SK-N-SH treated with all-trans-retinoic acid at 6 μM for 48 hours (cell line): ENCODE measurements at places on chromosomes 4 and X.

DNA sequence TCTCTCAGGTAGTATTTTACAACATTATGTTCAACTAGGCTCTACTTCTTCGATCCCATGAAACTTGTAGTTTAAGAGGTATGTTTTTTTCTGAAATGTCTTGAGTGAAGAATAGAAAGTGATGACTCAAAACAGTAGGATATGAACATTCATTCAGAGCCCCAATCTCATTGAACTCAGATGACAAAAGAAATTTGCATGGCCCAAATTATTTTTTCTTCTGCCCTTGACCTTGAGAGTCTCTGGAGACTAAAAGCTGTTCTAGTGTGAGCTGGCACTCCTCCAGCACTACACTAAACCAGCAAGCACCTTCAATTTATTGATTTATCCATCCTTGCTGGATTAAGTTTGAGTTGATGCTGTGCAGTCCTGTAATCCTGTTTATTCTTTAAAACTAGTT is 4.0 kb downstream of the DCLK2 start:
- ATAC-seq, result no peak

DNA sequence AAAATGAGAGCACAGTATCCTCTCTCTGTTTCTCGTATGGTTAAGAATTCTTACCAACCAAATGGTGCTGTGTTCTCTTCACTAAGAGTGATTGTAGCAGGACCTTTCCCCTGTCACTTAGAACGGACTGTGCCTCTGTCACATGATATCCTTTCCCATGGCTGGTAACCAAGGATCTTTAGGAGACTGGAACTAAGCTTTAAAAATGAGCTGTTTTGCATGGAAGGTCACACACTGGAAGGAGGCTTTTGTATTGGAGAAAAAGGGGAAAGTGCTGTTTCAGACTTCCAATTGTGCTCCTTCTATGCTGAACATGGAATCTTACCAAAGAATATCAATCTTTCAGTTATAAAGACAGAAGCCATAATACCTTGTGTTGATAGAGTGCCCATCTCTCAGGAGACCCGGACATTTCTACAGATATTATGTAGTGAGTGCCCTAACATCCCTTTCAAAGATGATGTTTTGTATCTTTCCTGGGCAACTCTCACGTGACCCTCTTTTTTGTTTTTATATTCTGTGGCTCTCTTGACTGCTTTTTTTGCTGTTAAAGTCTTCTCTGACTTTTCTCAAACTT is 148.6 kb downstream of the SLC4A4 start:
- ATAC-seq, result no peak

GRCh38 chr4:77617203-77617602 is 11.6 kb downstream of the CXCL13 start:
- ATAC-seq, result no peak

DNA sequence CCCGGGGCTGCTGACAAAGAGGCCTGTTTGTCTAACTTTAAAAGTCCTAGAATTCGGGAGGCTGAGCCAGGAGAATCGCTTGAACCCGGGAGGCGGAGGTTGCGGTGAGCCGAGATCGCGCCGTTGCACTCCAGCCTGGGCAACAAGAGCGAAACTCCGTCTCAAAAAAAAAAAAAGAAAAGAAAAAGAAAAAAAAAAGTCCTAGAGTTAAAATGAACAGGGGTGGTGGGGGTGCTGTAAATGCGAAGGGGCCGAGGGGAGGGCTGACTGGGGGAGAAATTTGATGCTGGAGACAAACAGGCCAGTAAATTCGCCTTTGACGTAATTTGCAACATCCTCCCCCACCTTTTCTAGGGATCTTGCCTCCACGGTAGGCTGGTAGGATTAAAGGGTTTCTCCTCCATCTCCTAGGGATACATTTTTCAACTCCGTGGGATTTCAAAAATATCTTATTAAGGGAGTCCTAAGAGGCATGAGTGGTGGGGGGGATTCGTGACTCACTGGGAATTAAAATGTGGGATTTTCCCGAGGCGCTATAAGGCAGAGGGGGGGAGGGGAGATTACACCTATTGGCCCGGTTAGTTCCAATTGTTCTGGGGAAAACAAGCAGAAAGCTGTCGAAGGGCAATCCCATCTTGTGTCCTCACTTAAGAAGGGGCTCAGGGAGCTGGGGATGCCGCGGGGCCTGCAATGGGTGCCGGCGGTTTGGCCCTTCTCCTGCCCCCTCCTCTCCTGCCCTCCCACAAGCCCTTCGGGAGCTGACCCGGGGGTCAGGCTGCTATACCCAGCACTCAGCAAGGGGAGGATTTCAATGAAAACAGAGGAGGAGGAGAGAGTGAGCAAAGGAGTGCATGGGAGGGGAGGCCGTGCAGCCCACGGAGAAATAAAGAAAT is 3.0 kb upstream of the BCOR start:
- no peak for ATAC-seq

DNA sequence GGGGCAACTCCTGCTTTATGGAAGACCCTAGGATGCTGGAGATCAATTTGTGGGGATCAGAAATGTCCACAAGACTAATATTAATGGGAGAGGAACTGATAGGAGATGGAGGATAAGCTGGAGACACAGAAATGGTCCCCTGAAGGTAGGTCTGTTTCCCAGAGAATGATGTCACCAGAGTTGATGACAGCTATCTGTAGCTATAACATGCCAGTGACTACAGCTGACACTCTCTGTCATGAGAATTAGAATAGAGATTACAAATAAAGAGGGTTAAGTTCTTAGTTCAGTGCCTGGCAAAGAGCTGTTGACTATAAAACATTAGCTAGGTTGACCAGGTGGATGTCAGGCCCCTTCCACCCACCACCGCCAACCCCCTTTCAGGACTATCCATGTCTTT is 9.3 kb downstream of the BST1 start:
- ATAC-seq, result no peak

GRCh38 chr4:128658214-128658631 is 151.3 kb upstream of the JADE1 start:
- ATAC-seq, result peak; percentile 91

DNA sequence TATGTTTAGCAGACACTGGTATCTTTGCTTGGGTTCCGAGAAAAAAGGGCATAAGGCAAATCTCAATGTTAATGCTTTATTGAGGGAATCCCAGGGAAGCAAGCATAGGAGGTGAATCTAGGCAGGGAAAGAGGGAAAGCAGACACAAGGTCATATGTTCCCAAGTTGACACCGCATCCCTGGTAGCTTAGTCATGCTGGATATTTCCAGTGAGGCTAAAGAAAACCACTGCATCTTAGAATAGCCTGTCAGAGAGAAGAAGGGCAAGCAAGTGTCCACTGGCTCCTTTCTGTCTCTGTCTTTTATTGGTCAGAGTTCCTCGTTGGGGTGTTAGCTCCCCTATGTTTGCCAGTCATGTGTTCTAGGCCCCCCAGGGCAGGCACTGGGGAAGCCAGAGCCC is 104.7 kb downstream of the NKX6-1 start:
- ATAC-seq, result no peak

DNA sequence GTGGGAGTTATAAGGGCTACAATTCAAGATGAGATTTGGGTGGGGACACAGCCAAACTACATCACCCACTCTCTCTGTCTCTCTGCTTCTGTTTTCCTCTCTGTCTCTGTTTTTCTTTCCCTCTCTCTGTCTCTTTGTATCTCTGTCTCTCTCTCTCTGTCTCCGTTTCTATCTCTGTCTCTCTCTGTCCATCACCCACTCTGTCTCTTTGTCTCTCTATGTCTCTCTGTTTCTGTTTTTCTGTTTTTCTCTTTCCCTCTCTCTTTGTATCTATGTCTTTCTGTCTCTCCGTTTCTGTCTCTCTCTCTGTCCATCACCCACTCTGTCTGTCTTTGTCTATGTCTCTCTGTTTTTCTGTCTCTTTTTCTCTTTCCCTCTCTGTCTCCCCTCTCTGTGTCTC is 25.3 kb downstream of the IL3RA start:
- no peak; the same call in 2 of the 3 replicates for ATAC-seq

- ATAC-seq, result no peak
Measured at GRCh38 chrX:17596546-17597205, 140.6 kb upstream of the SCML1 start.

- ATAC-seq, result no peak
Measured at GRCh38 chr4:108024878-108025165, 35.1 kb downstream of the HADH start.

DNA sequence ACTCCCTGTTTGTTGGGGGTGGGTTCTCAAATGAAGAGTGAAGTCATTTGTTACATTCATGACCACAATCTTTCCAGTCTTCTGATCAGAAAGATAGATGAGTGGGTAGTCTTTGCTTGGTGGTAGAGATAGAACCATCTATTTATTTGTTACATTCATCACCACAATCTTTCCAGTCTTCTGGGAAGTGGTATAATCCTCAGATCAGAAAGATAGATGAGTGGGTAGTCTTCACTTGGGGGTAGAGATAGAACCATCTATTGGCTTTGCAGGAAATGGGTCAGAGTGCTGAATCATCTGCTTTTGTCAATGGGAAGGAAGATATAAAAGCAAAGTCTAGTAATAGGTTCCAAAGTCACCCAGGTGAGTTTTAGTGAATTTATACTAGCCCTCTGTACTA is 64.2 kb upstream of the EPGN start:
- no peak for ATAC-seq

GRCh38 chrX:10971176-10971575 is 140.0 kb upstream of the HCCS start:
- peak; percentile 43 for ATAC-seq

GRCh38 chrX:120366794-120367193 is 4.9 kb downstream of the ATP1B4 start:
- ATAC-seq, result no peak

- ATAC-seq, result peak; percentile 14; the same call in 1 of the 3 replicates
Measured at GRCh38 chr4:173191623-173192041, 23.0 kb downstream of the GALNT7 start.

- no peak for ATAC-seq
Measured at GRCh38 chrX:35040871-35041270, 98.3 kb downstream of the FAM47B start.

DNA sequence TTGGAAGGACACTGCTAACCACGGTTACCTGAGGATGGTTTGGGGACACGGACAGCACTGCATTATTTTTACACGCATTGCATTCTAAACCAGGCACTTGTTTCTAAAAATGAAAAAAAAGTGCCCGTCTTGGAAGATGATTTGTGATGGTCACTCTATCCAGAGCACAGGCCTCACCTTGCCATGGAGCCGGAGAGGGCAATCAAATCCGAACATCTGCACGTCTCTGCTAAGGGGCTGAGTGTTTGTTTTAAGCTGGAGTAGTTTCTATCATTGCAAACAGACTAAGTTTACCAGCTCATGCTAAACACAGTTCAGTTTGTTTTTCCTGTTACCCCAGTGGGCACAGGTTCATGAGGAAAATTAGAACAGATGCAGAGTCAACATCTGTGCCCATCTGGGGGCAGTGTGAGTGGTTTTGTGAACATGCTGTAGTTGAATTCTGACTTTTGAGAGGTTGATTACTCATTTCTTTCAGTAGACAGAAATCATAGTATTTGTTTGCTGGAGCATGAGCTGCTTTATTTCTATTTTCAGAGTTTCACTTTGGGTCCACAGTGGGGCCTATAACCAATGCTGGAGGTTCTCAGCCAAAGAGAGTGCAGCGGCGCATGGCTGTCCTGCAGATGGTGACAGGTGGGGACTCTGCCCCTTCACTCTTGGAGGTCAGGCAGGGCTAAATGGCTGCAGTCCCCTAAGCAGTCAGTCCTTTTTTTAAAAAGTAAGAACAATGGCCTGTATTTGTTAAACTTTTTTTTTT is 65.4 kb upstream of the ENPP6 start:
- no peak for ATAC-seq

- no peak for ATAC-seq
Measured at GRCh38 chrX:26581091-26581490, 365.1 kb downstream of the MAGEB5 start.

DNA sequence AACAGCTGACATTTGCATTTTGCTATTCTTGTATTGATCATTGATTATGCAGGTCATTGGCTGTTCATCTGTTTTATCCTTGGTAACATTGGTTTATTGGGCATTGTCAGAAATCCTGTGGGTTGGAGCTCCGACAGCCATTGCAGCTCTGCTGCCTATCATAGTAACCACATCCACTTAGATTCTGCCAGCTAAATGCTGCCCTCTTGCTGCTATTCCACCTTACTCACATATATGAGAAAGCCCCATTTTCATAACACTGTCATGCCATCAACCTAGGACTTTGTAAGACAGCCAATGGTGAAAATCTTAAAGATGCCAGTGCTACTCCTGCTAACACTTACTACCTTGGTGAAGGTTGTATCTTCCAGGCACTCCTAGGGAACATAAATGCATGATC is 187.3 kb upstream of the CXCL13 start:
- peak; percentile 77 for ATAC-seq

- ATAC-seq, result no peak
Measured at GRCh38 chr4:48295116-48295515, 25.5 kb upstream of the TEC start.

DNA sequence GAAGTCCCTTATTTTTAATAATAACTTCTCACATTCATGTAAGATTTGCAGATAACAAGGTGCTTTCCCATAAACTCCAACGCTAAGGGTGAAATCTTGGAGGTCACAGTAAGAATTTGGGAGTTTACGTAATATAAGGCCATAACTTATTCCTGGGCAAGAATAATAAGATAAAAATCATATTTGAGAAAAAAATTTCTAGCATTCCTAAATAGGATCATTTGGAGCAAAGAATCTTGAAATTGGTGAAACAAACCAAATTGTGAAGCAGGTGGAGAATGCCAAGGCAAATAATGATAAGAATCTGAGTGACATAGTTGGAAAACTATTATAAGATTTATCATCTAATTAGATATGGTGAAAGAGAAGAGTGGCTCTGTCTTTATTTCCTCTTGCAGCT is 50.4 kb upstream of the FGF16 start:
- ATAC-seq, result no peak

DNA sequence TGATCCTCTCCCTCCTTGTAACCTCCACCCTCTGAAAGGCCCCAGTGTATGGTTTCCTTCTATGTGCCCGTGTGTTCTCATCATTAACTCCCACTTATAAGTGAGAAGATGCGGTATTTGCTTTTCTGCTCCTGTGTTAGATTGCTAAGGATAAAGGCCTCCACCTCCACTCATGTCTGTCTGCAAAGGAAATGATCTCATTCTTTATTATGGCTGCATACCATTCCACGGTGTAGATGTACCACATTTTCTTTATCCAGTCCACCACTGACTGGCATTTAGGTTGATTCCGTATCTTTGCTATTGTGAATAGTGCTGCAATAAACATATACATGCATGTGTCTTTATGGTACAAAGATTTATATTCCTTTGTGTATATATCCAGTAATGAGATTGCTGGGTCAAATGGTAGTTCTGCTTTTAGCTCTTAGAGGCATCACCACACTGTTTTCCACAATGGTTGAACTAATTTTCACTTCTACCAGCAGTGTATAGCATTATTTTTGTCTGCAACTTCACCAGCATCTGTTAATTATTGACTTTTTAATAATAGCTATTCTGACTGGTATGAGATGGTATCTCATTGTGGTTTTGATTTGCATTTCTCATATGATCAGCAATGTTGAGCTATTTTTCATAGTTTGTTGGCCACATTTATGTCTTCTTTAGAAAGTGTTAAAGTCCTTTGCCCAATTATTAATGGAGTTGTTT is 1030.9 kb downstream of the FSTL5 start:
- no peak for ATAC-seq

GRCh38 chr4:123102897-123103471 is 180.6 kb upstream of the NUDT6 start:
- peak; percentile 75 for ATAC-seq

GRCh38 chrX:129497146-129497843 is 26.0 kb downstream of the SMARCA1 start:
- no peak; the same call in 2 of the 3 replicates for ATAC-seq

- no peak for ATAC-seq
Measured at GRCh38 chr4:105305019-105305836, 158.6 kb downstream of the TET2 start.
